ENCODE measurements at places on chromosomes 1 and 21.

DNA sequence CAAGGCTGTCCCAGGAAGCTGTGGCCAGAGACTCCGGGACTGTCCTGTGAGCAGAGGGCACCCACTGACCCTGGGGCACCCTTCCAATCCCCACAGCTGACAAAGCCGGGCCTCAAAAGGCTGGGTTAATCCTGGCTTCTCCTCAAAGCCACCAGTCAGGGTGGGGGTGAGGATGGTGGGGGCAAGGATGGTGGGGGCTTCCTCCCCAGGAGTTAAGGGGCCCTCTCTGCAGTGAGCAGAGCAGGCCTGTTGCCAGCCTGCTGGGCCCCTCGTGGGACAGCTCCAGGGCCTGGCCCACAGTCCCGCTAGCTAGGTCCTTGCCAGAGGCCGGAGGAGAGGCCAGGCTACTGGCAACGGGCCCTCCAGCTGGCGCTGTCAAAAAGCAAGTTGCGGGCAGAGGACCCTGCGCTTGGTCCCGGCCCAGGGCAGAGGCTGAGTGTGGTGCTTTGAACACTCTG is 37.9 kb upstream of the CCDC27 start:
- no peak for DNase-seq

GRCh38 chr21:14707511-14708020 is 161.5 kb upstream of the SAMSN1 start:
- no peak for DNase-seq

- no peak for DNase-seq
Observed at GRCh38 chr21:41891132-41891531, 12.0 kb upstream of the PRDM15 start.

DNA sequence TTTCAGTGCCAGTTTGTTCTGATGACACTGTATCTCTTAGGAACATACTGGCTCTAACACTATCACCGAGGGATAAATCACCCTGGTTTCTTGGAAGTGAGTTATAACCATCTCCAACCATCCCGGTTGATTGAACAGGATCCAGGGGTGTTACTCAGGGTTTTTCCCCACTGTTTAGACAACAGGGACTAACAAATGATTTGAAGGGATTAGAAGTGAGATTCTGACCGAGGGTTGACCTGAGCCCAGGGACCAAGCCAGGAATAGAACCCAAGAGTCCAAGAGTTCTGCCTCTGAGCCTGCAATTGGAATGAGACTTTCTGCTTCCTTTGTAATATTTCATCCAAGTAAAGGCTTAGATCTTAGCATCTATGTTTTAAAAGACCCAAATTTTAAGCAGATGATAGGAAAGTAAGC is 154.0 kb downstream of the DHRS3 start:
- no peak for DNase-seq

DNA sequence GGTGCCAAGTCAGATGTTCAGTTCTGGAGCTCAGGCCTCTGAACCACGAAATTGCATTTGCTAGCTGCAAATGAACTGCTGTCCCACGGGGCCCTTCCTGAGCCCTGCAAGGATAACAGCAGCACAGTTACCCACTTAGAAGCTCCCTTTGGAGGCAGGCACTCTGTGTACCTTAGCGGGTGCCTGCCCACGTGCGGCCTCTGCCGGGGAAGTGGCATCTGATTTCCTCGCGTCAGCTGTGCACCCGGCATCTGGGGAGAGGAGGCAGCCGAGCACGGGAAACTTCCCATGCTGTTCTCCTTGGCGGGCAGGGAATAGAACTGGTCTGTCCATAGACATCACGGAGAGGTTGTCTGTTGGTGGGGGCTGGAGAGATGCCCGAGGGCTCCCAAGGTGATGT is 148.0 kb upstream of the C1orf174 start:
- DNase-seq: no peak

- no peak for DNase-seq
Observed at GRCh38 chr1:151871284-151872030, 17.9 kb upstream of the THEM5 start.

GRCh38 chr1:178487070-178487615 is 9.6 kb downstream of the CLEC20A start:
- no peak for DNase-seq

DNA sequence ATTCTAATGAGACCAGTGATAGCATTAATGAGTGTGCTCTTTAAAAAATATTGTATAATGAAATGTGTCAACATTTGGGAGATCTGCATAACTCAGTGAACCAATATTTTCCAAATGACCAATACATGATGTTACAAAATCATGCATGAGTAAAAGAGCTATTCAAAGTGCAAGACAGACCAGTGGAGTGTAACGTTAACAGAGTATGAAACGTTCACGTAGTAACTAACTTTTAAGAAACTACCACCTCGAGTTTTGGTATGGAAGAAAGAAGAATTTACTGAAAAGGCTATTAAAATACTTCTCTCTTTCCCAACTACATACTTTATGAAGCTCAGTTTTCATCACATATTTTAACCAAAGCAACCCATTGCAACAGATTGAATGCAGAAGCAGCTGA is 9.6 kb upstream of the SLC6A9 start:
- DNase-seq: no peak

- no peak for DNase-seq
Observed at GRCh38 chr1:89563957-89564604, 39.5 kb downstream of the LRRC8B start.

- DNase-seq: no peak
Observed at GRCh38 chr21:25179116-25179515, 428.2 kb downstream of the MRPL39 start.

GRCh38 chr1:11684070-11684469 is 3.1 kb upstream of the MAD2L2 start:
- no peak for DNase-seq

GRCh38 chr21:37263827-37264600 is 3.1 kb downstream of the VPS26C start:
- no peak for DNase-seq

DNA sequence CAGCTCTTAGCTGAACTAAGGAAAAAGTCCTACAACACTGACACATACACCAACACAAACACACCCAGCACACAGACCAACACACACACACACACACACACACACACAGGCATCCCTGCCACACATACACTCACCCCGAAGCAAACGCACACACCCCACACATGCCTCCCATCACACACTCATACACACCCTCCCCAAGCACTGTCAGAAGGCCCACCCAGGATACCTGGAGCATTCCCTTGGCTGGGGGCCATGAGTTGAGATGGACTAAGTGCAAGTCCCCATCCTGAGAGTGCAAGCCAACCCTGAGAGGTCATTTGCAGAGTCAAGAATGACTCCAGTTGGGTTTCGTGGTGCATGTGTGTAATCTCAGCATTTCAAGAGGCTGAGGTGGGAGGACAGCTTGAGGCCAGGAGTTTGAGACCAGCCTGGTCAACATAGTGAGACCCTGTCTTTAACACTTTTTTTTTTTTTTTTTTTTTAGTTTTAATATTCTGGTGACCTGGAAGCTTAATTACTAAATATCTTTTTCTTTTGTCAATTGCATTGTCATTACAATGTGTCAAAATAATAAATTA is 117.3 kb downstream of the RHOU start:
- DNase-seq: no peak

DNA sequence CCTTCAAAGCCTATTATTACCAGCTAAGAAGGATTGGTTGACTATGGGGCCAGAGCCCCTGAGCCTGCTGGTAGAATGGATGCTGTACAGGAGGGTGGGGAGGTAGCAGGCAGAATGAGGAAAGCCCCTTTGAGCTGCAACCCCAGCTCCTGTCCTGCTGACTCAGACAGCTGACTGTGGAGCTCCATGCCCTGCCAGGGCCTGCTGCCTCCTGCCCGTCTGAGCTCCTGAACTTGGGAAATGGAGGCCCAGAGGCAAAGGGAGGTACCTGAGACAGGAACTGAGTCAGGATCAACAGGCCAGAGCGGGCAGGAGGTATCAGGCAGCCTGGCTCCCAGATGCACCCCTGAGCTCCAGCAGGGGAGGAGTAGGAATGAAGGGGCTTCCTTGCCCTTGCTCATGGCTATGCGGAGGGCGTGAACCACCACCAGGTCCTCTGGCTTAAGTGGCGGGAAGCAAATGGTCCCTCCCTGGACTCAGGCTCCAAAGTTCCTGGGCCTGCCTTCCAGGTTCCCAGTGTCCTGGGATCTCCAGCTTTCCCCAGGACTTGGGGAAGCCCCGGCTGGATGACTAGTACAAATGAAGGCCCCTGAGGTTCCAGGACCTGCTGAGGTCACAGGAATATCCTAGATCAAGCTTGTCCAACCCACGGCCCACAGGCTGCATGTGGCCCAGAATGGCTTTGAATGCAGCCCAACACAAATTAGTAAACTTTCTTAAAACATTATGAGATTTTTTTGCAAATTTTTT is 3.9 kb upstream of the SFN start:
- no peak for DNase-seq

DNA sequence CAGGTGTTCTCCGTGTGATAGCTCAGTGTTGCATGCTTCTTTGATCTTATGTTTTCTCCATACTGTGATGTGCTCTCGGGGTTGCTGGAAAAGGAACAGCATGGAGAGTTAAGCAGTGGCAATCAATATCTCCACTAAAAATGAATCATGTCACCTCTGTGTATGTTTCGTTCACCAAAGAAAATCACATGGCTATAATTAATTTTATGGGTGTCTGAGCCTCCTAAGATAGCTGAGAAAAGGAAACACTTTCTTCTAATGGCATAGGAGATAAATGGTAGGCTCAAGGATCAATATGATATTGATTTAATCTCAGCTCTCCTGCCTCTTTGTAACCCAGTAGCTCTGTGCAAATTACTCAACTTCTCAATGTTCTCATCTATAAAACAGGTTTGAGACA is 14.3 kb downstream of the FAM177B start:
- no peak for DNase-seq

DNA sequence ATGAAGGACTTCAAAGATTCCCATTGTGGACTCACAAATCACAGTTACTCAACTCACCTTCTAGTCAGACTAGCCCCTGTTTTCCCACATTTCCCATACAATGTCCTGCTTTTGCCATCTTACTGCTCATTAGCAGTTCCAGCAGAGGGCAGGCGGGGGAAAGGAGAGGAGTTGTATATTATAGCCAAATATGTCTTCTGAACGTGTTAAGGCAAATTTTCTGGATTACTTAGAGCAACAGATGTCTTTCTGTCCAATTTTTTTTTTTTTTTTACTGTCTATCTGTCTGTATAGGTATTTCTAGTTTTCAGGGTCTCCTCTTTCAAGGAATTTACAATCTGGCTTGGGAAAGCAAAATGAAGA is 29.9 kb upstream of the DDAH1 start:
- DNase-seq: no peak

- no peak for DNase-seq
Observed at GRCh38 chr1:244409701-244410100, 42.0 kb downstream of the ADSS2 start.

GRCh38 chr1:95622609-95623008 is 388.6 kb downstream of the RWDD3 start:
- DNase-seq: no peak

DNA sequence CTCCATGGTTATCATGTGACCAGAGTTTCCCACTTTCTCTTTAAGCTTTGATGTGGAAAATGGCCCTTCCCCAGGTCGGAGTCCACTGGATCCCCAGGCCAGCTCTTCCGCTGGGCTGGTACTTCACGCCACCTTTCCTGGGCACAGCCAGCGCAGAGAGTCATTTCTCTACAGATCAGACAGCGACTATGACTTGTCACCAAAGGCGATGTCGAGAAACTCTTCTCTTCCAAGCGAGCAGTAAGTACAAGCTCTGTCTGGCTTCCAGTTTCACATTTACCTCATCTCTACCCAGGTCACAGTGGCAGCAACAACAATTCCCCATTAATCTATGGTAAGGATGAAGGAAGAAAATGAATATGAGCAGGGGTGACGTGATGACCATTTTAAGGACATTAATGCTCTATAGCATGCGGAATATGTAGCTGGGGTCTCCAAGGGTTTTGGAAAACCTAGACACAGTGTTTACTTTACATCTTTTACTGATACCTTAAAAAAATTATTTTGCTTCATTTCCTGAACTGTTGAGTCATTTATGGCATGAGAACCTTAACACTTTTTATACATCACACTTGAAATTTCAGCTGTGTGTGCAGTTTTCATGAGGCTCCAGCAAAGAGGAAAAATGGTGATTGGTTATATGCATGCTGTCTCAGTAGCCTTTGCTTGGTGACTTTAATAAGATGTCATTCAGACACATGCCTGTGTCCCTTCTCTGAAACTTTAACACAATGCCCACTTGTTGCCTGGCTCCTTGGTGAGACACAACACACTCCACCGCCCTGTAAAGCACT is 286.3 kb upstream of the SGIP1 start:
- no peak for DNase-seq

- DNase-seq: no peak
Observed at GRCh38 chr1:160009801-160010200, 22.0 kb downstream of the PIGM start.

- DNase-seq: no peak
Observed at GRCh38 chr1:1326075-1326605, 1.5 kb downstream of the CPTP start.

DNA sequence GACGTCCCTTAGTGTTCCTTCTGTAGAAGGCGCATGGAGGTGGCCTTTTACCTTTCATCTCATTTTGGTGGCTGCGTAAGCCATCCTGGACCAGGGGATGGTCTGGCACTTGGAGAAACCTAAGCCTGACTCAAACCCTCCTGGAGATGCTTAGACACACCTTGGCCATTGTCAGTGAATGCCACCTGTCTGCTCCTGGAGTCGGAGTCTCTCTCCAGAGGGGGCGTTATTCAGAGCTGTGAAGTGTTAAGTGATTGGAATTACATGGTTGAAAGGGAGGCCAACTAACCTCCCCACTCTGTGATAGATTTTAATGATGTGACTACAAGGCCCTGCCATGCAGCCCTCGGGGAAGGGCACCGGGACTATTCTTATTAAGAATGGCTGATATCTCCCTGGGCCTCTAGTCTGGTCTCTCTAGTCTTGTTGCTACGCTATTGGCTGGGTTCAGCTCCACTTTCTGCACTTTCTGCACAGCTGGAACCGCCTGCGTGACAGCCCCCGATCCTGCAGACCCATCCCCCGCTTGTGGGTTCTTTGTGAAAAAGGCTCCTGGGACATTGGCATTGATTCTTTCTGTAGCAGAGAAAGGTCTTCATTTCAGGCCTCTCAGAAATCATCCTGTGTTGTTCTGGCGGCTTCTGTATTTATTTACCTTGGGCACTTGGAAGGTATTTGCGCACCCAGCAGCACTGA is 4.2 kb downstream of the RASSF5 start:
- DNase-seq: no peak

DNA sequence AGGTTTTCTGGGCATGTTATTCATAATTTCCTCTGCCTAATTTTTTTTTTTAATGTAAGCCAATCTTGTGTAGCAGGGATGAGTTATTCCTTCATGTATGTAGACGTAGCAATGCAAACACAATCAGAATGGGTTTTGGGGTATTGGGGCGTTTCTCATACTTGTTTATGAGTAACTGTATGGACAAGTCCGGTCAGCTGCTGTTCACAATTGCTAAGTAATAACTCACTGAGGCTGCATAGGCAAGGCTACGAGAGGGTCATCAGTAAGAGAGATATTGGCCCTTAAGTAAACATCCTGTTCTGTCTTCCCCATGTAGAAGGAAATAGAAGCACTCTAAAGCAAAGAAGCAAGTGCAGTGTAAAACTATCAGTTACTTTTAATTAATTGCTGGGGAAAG is 9.5 kb upstream of the TARS2 start:
- DNase-seq: no peak

Measured in stimulated activated CD4-positive, alpha-beta T cell treated with anti-CD3 and anti-CD28 coated beads, Interleukin-1b, Interleukin-23, amount 100 ng/mL, for 1 hour (primary cell).